ENCODE measurements at places on chromosomes 12 and 14. TPM values are rescaled to one million over a fixed set of nuclear protein-coding genes. Genes with fewer than 3 reads are reported as not detected.

DNA sequence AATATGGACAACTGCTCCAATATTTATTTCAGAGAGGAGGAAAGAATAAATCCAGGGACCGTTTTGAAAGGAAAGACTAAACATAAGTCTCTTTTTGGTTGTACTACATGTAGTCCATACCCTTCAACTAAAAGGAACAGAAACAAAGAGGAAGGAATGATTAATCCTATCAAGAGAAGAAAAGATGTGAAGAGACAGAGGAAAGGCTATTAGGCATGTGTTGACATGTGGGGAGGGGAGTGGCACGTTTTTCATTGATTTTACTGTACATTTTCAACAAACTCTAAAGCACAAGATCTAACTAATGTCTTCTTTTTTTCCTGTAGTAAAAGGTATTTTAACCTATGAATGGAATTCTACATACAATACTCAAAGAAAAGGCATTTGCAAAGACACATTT is 85.6 kb downstream of the NAV3 start:
- no peak for DNase-seq

GRCh38 chr12:53343449-53343848 is 7.3 kb upstream of the SP7 start:
- DNase-seq, result no peak

GRCh38 chr14:101008631-101009336 is 105.3 kb upstream of the RTL1 start:
- DNase-seq, result no peak

GRCh38 chr14:36857842-36858445 is 196.3 kb downstream of the PAX9 start:
- no peak for DNase-seq

The JDP2 gene
- total RNA-seq, result 50.5 TPM

GRCh38 chr14:55556929-55557623 is 22.9 kb upstream of the KTN1 start:
- no peak for DNase-seq
